ENCODE measurements at places on chromosomes 13 and 19.

- DNase-seq, result peak; percentile 98
These were observed 773.2 kb upstream of the SLC10A2 start for GRCh38 chr13:103839460-103839859.

- no peak for DNase-seq
These were observed 671.6 kb downstream of the DIAPH3 start for GRCh38 chr13:59492030-59492636.

DNA sequence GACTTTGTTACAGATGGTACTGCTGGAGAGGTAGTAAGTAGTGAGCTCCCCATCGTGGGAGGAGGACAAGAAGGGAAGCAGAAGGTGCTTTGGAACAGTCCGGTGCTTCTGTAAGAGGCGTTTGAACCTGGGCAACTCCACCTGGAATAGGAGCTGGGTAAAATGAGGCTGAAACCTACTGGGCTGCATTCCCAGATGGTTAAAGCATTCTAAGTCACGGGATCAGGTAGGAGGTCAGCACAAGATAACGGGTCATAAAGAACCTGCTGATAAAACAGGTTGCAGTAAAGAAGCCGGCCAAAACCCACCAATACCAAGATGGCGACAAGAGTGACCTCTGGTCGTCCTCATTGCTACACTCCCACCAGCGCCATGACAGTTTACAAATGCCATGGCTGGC lies 5.1 kb downstream of the ANKLE1 start:
- DNase-seq, result no peak

DNA sequence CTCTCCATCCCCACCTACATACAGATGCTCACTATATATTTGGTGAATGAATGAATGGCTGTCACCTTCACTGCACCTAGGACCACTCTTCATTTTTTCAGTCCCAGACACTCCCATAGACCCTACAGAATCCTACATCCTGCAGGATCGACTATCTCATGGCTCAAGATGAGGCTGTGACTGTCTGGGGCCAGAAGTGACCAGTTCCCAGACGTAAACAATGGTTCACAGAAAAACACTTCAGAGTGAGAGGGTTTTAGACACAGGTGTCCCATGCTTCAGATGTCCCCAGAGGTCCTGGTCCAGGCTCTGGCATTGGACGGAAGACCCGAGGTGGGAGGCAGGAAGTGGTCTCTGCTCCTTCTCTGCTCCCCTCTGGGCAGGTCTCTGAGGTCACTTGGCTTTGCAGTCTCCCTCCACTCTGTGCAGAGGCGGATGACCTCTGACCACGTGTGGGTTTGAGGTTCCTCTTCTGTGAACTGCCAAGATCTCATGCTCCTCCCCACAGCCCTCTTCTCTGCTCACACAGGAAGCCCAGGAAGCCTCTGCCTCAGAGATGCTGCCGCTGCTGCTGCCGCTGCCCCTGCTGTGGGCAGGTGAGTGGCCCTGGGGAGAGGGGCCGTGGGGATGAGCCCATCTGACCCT lies 24.9 kb downstream of the SIGLEC7 start:
- no peak for DNase-seq

GRCh38 chr13:32728327-32728726 lies 142.1 kb downstream of the PDS5B start:
- no peak for DNase-seq

DNA sequence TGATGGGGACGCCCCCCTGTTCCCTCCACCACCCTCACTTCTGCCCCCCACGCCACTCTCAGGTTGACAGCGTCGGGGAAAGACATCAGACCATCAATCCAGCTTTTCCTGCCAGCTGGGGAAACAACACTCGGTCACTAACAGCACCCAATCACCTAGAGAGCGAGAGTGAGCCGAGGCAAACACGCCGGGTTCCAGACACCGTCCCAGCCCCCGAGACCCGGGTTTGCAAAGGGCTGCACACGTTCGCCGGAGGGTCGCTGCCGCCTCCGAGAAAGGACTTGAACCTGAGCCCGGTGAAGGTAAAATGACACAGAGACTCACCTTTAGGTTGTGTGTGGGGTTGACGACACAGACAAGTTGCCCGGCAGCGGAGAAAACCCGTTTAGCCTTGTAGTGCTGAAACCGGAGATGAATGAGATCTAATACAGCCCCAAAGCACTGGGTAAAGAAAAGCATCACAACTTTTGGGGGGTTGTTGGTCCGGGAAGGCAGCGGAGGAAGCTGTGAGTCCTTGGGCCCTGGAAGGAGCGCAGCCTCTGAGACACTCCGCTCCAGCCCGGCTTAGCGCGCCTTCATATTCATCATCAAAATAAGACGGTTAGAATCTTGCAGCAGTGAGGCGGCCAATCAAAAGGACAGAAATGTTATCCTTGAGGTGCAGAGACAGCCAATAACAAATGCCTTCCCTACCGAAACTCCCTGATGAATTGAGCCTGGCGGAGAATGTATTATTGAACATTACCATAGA lies at the start of gene SIAH3:
TSS of gene SIAH3 (minus strand) at position 583 of the 751 bp plus-strand sequence. CDS start at position 459, 124 bp downstream.
- no peak for DNase-seq

GRCh38 chr19:1796395-1797142 lies 15.5 kb downstream of the ATP8B3 start:
- no peak for DNase-seq

GRCh38 chr13:58300974-58301681 lies 669.6 kb downstream of the PCDH17 start:
- DNase-seq, result no peak

GRCh38 chr19:38190061-38190460 lies 34.0 kb downstream of the DPF1 start:
- DNase-seq, result no peak

- DNase-seq, result no peak
These were observed 49.0 kb upstream of the PNMA8B start for GRCh38 chr19:46544651-46545050.

DNA sequence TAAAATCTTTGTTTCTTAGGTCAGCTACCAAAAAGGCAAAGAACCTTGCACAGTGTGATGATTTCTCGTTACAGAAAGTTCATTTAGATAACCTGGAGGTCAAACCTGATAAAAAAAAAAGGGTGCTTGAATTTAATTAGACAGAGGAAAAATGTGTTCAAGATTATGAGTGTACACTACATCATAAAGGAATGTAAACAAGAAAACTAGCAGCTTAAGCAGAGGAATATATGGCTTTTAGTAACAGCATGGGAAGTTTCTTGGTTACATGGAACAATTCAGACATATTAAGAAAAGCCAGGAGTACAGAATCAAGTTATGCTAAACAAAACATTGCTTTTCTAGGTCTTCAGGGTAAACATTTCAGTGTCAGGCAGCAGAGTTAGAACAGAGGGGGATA lies 32.9 kb downstream of the ING1 start:
- DNase-seq, result no peak

- DNase-seq, result no peak
These were observed 13.7 kb downstream of the FAM124A start for GRCh38 chr13:51235756-51236490.

DNA sequence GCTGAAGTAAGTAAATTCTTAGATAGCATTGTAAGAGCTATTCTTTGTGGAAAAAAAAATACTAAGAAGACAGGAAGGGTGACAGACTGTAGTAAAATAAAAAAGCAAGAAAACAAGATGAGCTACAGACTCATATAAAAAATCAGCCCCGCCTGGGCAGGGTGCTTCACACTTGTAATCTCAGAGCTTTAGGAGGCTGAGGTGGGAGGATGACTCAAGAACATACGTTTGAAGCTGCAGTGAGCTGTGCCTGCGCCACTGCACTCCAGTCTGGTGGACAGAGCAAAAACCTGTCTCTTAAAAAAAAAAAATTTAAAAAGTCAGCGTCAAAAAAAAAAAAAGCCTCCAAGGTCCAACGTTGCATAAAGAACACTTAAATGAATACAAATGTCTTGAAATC lies 102.1 kb downstream of the VWA8 start:
- no peak for DNase-seq

GRCh38 chr19:37907735-37908455 lies 887 bp downstream of the SIPA1L3 start:
- no peak for DNase-seq

GRCh38 chr13:33312150-33312860 lies 26.8 kb upstream of the STARD13 start:
- DNase-seq, result peak; percentile 2

DNA sequence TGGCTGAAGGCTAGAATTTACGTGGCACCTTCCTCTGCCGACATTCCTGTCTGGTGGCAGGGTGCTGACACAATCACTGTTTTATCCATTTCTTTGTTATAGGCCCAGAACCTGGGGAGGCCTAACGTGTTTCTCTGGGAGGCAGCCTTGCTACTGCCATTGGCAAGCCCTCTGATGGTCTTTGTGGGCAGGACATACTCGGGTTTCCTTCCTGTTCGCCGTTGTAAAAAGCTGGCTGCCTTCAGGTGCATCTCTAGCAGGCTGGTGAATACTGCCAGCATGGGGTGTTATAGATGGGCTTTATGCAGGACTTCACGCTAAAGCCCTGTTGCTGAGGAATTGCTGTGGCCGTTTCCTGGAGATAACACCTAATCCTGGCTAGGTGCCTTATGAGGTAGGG lies 28.1 kb downstream of the B3GLCT start:
- DNase-seq, result no peak

DNA sequence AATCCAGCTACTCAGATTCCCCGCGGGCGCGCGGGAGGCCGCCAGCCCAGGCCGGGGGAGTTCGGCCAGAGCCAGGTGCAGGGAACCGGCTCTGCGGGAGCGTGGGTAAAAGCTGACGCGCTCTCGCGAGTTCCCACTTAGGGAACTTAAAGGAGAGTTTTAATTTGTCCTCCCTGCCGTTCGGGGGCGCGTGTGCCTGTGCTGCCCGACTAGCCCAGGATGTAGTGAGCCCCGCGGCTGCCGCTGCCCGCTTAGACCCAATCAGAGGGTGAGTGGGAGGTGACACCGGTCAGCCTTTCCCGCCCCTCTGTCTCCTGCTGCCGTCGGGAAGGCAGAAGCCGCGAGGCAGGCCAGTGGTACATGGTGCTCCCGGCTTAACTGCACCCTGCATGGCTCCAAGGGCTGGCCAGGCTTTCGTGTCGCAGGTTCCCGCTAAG lies 36.0 kb upstream of the NEK3 start:
- no peak for DNase-seq

GRCh38 chr19:56727677-56728076 lies 56.1 kb upstream of the ZNF835 start:
- DNase-seq, result no peak

- DNase-seq, result no peak
These were observed 33.0 kb downstream of the IL12RB1 start for GRCh38 chr19:18053576-18054219.

GRCh38 chr13:64362564-64362963 lies 2867.6 kb downstream of the PCDH9 start:
- DNase-seq, result no peak

- DNase-seq, result no peak
These were observed 17.8 kb downstream of the POU2F2 start for GRCh38 chr19:42114412-42114811.

GRCh38 chr13:18962168-18962734 lies 219.4 kb downstream of the TUBA3C start:
- DNase-seq, result no peak

DNA sequence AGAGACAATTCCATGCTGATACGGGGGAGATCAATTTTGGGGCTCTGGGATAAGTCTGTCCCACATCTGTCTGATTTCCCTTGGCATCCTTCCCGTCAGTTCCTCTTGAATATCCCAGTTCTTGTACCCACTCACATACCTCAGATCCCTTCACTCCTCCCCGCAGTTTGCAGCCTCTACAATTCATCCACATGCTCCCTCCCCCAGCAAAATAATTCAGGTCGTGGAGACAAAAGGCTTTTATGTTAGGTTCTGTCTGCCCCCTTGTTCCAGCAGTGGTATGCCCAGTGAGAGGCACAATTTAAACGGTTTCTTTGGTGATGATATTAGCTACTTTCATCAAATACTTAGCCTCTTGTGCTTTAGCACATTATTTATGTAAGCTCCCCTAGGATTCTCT lies 9.6 kb downstream of the RPS16 start:
- DNase-seq, result no peak

DNA sequence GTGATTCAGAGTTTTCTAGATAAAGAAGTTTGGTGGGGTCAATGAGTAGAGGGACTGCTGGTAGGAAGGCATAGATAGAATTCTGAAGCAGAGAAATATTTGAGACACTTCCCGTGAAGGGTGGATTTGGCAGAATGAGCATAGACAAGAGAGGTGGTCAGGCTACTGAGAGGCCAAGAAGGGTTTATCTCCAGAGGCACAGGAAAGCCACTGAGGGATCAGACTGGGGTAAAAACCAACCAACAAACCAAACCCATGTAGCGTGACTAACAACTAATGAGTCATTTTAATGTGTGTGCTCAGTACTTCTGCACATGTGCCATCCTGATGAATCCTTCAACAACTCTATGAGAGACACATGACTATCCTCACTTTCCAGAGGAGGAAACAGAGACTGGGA lies 60.0 kb upstream of the SERP2 start:
- no peak for DNase-seq

DNA sequence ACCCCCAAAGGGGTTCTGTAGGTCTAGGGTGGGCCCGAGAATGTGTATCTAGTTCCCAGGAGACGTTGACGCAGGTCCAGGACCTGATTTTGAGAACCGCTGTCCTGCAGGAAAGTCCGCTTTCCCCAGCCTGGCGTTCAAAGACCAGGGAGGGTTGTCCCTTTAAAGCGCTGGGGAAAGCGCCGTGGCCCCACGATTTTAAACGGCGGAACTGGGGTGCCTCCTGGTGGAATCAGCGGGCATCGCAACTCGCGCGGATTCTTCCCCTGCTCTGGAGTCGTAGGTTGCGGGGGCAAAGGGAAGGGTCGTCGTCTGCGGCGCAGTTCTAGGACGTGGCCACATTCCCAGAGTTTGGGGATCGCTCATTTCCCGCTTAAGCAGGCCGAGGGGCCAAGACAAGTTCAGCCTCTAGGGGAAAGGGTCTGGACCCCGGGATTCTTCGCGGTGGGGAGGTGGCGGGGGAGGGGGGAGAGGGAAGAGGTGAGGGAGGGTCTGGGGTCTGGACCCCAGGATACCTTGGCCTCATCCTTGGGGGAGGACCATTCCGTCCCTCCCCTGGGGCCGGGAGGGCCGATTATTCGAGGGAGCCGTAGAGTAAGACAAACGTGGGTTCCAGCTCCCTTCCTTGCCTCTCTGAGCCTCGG lies 7.7 kb downstream of the PNMA8B start:
- DNase-seq, result peak; percentile 51

DNA sequence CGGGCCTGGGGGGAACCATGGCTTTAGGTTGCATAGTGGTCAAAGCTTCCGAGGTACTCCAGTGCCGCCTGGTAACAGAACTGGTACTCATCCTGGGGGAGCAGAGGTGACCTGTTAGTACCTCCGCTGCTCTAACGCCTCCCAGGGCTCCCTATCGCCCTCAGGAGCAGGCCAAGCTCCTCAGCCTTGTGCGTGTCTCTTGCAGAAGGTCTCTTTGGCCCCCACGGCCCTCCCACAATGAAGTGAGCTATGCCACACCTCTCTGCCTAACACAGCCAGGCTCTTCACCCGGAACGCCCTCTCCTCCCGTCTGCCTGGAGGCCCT lies 133.9 kb downstream of the PTPRS start:
- DNase-seq, result no peak

DNA sequence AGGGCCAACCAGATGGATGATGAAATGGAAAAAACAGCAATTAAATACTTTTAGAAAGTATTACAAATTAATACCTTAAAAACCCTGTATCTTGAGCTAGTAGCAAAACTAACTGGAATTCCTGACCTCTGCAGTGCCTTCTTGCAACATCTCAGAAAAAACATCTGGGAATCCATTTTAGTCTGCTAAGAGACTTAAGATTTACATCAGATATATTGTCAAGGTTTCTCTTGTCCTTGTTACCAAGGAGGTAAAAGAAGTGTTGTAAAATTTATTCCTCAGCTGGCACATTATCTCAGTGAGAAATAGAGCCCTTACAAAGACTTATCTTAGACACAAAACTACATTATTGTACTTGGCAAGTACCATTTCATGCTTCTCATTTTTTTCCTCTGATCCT lies 18.5 kb downstream of the KCNRG start:
- no peak for DNase-seq

Measured in NCI-H1694 treated with DMSO at 0.1 percent for 48 hours (cell line).